Stimulated activated CD4-positive, alpha-beta T cell treated with anti-CD3 and anti-CD28 coated beads, Interleukin-1b, Interleukin-23, amount 100 ng/mL, for 1 hour (primary cell): ENCODE measurements at places on chromosomes 7 and 10.

GRCh38 chr7:94969434-94970084, 62.2 kb downstream of the PPP1R9A start:
- no peak for DNase-seq

DNA sequence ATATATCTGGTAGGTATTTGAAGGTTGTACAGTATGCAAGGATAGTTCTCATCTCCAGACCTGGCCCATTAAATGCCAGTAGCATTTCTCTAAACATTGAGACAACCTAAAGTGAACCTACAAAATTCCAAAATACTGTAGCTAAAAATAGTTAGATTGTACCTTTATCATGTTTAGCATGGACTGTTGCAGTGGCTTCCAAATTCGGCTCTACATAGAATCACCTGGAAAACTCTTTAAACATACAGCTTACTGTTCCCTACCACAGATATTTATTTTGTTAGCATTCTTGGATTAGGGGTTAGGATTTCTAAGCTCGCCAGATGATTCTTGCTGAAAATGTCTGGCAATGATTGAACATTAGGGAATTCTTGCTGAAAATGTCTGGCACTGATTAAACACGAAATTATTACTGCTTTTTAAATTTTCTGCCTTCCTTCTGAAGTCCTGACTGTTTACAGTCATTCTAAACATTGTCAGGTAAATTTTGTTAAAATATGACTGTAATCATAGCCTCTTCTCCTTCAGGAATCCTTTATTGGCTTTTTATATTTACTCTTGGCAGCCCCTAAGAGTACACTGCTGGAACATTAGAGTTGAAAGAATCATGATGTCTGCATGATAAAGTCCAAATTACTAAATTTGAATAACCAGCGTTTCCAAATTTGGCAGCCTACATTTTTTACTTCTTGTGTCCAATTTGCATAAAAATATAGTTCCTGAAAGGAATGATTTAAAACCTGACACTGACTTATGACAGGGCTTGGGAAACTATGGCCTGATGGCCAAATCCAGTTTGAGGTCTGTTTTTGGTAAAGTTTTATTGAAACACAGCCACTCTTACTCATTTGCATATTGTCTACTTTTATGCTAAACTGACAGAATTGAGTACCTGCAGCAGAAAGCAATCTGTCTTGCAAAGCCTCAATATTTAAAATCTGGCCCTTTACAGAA, 40.3 kb downstream of the SHOC2 start:
- DNase-seq = no peak

DNA sequence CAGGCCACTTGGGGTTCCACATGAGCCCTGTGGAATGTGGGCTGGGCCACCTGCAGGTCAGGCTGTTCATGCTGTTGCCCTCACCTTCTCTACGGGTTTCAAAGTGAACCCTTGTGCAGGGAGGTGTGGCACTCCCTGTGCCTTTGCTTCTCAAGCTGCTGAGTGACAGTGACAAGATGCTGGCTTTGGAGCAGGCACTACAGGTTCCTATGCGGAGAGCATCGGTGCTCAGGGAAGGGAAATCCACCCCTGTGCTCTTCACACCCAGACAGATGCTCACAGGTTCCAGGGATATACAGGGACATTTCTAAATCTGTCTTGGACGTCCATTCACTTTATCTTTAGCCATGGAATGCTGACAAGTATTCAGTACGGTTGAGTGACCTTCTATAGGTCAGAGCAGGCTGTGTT, 1005.0 kb downstream of the LRMDA start:
- no peak for DNase-seq

- DNase-seq = no peak
Observed at GRCh38 chr7:28239823-28240204, 59.2 kb upstream of the JAZF1 start.

DNA sequence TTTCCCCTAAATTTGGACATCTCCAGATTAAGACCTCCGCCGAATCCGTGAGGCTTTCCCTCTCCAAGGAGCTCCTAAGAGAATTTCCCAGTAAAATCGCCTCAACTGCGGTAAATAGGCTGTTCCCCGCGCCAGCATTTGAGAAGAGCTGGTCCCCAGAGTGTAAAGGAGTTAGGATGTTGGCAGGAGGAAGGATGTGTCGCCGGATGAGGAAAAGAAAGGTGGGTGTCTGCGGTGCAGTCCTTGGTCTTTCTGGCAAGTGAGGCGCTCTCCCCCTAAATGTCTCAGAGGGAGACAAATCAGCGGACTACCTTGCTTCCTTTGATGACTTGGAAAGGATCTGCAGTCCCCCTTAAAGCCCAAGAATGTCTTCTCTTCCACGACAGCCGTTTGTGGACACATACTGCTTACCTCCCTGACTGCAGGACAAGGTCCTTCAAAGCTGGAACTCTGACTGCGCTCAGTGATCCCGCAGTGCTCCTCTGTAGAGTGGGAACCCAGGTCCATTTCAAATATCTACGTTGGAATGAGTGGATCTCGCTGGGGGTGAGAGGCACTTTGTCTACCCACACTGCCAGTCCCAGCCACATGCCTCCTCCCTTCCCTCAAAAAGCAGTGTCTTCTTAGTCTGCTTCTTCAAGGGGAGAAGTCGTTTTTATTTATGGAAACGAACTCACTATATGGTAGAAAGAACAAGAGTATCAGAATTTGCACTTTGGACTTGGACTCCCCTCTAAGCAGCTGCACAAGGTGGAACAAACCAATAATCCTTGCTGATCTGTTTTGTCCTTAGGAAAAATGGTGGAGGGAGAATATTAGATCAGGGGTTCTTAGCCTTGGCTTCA, 1.1 kb upstream of the DLG5 start:
- no peak for DNase-seq

- no peak for DNase-seq
Observed at GRCh38 chr7:123133924-123134323, 65.8 kb downstream of the SLC13A1 start.

GRCh38 chr7:151142686-151143040, 24.8 kb downstream of the GBX1 start:
- DNase-seq = no peak

GRCh38 chr10:53209944-53210611, 437.5 kb upstream of the MBL2 start:
- no peak for DNase-seq

DNA sequence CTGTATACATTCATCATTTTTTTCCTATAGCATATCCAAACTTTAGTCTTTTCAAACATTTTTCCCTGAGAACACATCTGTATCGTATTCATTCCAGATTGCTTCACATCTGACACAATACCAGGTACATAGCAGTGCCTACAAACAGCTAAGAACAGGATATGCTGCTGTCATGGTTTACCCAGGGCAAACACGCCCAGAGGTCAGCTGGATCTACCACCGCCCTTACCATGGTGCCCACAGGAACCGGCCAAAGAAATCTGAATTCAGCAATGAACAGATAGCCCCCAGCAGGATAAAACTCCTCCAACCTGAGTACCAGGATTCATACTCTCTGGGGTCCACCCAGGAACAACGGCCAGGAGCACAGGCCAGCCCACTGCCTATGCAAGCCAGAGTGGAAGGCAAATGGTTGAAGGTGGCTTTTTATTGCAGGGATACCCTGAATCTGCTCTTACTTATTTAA, 43.0 kb downstream of the TNS3 start:
- no peak for DNase-seq

- DNase-seq = no peak
Observed at GRCh38 chr10:113524120-113524519, 28.7 kb upstream of the HABP2 start.

- no peak for DNase-seq
Observed at GRCh38 chr7:47948141-47948790, at the start of gene PKD1L1. TSS of gene PKD1L1 (minus strand) at chr7:47948466. CDS start at chr7:47948440, 26 bp downstream.

GRCh38 chr7:44447874-44448425, 42.5 kb downstream of the NUDCD3 start:
- no peak for DNase-seq

DNA sequence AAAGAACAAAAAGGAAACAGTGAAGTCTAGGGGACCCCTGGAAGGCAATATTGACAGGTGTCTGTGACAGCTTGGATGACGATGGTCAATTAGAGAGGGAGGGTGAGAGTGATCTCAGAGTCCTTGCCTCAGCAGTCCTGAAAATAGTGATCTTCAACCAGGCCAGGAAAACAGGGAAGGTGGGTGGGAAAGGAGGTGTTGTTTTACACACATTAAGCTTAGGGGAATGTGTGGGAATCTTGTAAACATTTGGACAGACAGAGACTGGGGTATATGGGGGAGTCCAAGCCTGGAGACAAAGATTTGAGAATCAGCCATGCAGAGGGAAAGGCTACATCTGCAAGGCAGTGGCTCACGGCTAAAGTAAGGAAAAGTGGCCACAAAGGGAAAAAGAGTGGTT, 27.5 kb upstream of the CCNY start:
- DNase-seq = no peak

DNA sequence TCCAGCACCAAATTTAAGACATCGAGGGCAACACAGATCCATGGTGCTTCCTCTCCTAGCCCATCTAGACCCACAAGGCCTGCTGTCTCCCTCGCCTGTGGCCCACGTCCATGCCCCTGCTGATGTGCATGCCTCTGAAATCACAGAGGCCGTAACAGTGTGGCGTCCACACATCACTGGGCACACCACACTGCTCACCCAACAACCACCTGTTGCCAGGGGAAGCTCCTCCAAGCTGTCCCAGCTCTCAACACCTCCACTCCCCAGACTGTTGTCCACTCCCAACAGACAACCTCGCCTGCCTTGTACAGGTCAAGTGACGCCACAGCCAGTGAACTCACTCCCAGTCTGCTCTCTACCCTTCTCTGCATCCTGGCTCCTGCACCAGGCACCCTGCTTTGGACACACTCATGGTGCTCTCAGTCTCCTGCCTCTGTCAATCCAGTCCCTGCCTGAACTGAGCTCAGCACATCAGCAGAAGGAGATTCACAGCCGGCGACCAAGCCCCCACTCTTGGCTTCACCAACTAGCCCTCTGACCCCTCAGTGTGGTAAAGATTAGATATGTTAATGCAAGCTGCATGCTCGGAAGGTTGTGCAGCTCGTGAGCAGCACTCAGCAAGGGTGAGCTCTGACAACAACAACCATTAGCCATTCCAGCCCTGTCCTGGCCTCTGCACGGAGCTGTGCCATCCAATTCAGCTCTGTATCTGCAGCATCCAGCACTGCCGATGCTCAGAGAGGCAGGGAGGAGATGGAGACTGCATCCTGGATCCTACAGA, 197.0 kb downstream of the TNS3 start:
- DNase-seq = no peak

DNA sequence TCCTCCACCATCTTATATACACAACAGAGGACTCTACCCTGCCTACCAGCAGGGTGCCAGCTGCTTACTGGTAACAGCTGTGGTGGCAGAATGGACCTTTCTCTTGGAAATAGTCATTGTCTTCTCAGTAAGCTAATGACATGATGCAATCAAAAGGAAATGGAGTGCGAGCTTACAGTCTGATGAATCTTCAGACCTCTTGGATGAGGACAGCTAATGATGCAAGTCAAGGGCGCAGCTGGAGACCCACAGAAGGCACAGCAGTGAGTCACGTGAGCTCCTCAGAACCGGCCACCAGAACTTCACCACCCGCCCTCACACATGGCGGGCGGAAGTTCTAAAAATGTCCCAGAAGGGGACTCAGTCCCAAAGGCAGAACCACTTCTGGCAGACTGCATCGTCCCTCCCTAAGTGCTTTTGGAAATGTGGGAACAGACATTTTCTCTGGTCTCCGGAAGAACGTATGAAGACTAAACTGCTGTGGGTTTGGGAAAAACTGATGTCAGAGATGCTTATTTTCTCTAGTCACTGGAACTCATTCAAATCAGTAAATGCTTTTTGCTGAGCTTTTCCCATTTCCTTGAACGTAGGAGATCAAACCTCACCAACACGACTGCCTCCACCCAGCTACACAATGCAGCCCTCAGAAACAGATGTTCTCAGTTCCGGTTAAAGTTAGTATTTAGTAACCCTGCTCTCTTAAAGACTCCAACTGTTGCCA, 96.4 kb downstream of the FAS start:
- DNase-seq = no peak

DNA sequence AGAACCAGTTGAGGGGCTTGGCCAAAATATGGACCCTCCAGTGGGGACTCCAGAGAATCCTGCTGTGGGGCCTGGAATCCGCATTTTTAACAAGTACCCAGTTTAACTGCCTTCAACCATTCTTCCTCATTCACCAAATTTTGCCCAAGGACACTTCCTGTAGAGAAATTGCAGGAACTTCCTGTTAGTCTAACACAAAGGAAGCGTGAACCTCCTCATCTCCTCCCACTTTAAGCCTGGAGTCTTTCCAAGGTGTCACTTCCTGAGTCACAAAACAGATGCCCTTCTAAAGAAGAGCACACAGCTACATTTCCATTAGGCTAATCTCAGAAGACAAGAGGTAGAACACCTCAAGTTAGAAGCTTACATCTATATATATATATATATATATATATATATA, 188.4 kb downstream of the PPP1R17 start:
- DNase-seq = no peak

- no peak for DNase-seq
Observed at GRCh38 chr10:78567680-78568455, 500.9 kb upstream of the ZMIZ1 start.

GRCh38 chr7:146479040-146479439, 362.4 kb downstream of the CNTNAP2 start:
- DNase-seq = no peak

GRCh38 chr7:55996856-55997500, 32.6 kb downstream of the NIPSNAP2 start:
- DNase-seq = no peak

GRCh38 chr10:10826125-10826524, 191.5 kb upstream of the CELF2 start:
- no peak for DNase-seq

GRCh38 chr10:115747811-115748210, 525.2 kb downstream of the GFRA1 start:
- DNase-seq = no peak

- DNase-seq = no peak
Observed at GRCh38 chr10:18793951-18794350, 134.7 kb downstream of the ARL5B start.

DNA sequence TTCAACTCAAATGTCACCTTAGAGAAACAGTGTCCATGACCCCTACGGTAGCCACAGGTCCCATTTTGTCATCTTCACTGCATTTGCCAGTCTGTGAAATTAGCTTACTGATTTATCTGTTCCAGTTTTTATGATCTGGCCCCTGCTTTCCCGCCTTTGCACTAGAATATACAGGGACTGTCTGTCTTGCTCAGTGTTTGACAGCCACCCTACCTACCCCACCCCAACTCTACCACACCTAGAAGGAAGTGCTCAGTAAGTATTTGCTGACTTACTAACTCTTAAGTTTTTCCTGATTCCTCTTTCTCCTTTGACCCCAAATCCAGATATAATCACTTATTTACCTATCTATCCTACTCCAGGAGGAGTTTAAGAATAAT, 49.5 kb downstream of the CREB3L2 start:
- DNase-seq = no peak

- no peak for DNase-seq
Observed at GRCh38 chr7:116970238-116970910, 17.1 kb downstream of the ST7 start.

- no peak for DNase-seq
Observed at GRCh38 chr7:69597278-69598076, 798 bp upstream of the AUTS2 start.

GRCh38 chr10:27485986-27486385, 18.1 kb upstream of the RAB18 start:
- DNase-seq = no peak
